ENCODE measurements at places on chromosomes 4 and X. TPM values are rescaled to one million over a fixed set of nuclear protein-coding genes. Genes with fewer than 3 reads are reported as not detected.
A peak's percentile ranks its signal among the peaks of the same experiment; 100 is the strongest.

GLRA2 gene
- not detected for total RNA-seq

MFAP3L gene
- 1.5 TPM for total RNA-seq

SPARCL1 gene
- not detected for total RNA-seq

SLC6A14 gene
- not detected for total RNA-seq

HPGD gene
- total RNA-seq, result not detected

IL15 gene
- 1.5 TPM for total RNA-seq

- DNase-seq, result no peak
These were observed at the start of gene GABRG1 for GRCh38 chr4:46123913-46124755. TSS of gene GABRG1 (minus strand) at chr4:46124054. CDS start at chr4:46123913, 141 bp downstream.

DNA sequence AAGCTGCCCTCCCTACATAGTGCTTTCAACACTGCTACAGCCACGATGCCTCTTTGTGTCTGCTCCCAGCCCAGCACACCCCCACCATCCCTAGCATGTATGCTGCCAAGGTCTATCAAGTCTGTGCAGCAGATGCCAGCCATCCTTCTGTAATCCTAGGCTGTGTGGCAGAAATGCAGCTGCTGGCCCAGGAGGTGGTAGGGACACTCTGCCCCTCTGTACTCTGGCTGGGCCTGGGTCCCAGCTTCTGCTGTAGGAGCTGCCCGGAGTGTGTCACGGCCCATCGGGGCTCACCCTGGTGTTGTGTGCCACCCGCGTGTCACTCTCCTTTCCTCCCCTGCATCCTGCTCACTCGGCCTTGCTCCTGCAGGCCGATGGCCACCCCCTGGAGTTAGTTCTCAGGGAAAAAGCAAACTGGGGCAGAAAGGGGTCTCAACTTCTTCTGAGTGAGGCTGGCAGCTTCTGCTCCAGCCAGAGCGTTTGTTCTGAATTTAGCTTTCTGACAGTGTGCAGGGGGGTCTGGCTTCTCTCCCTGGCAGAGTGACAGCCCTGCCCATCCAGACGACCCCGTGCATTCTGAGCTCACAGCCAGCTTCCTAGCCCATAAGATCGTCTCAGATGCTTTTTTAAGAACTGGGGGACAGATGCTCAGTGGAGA, 22.7 kb downstream of the PSAPL1 start:
- no peak for DNase-seq

GRCh38 chr4:112213091-112213490, 18.5 kb upstream of the AP1AR start:
- no peak for DNase-seq

DNA sequence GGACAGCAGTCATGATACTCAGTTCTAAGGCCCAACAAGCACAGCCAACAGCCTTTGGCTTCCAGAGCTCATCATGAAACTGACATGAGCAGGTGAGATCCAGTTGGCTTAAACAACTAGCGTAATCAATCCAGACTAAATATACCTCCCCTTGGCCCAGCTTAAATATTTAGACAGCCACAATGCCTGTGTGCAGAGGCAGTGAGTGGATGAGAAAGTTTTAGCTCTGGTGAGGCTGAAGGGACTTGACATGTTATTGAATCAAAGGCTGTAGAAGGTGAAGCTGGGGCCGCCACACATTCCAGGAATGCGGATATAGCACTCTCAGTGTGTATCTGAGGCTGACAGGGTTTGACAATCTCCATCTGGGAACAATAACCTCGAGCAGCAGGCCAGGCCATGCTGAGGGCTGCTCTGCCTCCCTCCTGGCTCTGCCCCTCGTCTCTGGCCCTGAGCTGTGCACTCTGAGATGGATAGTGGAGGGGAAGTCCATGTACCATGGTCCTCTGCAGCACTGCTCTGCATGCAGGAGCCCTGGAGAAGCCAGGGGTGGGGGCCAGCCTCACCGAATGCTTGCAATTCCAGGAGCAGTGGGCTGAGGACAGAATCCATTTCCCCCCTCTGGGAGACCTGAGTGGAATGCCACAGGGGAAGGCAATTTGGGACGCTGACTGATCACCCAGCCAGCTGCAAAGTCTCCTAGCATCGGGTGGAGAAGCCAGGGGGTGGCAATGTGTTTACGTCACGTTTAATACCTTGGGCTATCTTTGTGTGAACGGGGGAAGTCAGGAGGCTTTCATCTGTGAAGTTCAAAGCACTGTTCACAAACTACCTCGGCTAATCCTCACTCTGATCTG, 37.3 kb upstream of the RASL11B start:
- peak; percentile 22 for DNase-seq

GRCh38 chr4:117811731-117812130, 222.6 kb upstream of the NDST3 start:
- DNase-seq, result no peak

DNA sequence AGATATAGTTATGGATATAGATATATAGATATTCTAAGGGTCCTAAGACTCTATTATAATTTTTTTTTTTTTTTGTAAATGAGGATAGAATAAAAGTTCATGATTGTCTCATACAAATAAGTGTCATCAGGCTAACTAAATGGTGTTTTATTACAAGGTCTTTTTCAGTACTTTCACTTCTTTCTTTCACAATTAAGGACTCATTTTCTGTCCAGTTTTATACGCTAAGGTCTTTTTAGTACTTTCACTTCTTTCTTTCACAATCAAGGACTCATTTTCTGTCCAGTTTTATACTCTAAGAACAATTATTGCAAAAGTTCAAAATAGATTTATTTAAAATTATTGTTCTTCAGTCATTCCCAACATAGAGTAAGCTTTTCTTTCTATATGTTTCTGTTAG, 32.7 kb downstream of the RUFY3 start:
- DNase-seq, result no peak

DNA sequence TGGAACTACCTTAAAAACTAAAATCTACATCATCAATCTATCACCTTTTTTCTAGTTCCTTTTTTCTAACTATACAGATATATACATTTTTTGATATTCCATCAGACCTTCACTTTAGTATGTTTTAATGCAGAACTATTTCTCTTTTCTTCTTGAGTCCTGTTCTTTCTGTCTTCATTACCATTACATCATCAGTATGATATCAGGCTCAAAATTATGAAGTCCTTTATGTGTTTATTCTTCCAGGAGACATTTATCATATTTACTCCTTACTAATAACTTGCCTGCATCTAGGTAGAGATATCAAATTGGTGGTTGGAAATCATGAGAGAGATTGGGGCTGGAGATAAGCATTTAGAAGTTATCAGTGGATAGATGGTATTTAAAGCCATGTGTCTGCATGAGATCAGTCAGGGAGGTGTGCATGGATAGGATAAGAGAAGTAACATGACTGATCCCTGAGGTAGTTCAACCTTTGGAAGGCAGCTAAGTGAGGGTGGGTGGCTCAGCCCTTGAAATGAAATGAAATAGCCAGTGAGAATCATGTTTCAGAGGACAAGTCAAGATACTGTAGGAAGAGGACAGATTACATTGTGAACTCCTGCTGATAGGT, 43.1 kb downstream of the MRPL1 start:
- no peak for DNase-seq

Data from Daoy (cell line).